ENCODE measurements at places on chromosomes 5 and 9. TPM values are rescaled to one million over a fixed set of nuclear protein-coding genes. Genes with fewer than 3 reads are reported as not detected.

Gene NFX1
- total RNA-seq: 18.0 TPM

Gene ZNG1A
- 17.8 TPM for total RNA-seq

Gene NCS1
- 32.4 TPM for total RNA-seq

Gene GFI1B
- total RNA-seq: under 0.01 TPM

Gene AJM1
- total RNA-seq: 0.45 TPM

Gene SPINK6
- not detected for total RNA-seq
